ENCODE measurements at places on chromosomes 7 and 10.

GRCh38 chr7:29146057-29146706, at the start of gene CPVL:
Gene CPVL, minus strand, starts transcription at chr7:29146537. Its CDS starts 25,476 bp downstream, at chr7:29121061.
- no peak for DNase-seq

- no peak for DNase-seq
These were observed 36.6 kb downstream of the MAPK8 start for GRCh38 chr10:48343106-48343505.

DNA sequence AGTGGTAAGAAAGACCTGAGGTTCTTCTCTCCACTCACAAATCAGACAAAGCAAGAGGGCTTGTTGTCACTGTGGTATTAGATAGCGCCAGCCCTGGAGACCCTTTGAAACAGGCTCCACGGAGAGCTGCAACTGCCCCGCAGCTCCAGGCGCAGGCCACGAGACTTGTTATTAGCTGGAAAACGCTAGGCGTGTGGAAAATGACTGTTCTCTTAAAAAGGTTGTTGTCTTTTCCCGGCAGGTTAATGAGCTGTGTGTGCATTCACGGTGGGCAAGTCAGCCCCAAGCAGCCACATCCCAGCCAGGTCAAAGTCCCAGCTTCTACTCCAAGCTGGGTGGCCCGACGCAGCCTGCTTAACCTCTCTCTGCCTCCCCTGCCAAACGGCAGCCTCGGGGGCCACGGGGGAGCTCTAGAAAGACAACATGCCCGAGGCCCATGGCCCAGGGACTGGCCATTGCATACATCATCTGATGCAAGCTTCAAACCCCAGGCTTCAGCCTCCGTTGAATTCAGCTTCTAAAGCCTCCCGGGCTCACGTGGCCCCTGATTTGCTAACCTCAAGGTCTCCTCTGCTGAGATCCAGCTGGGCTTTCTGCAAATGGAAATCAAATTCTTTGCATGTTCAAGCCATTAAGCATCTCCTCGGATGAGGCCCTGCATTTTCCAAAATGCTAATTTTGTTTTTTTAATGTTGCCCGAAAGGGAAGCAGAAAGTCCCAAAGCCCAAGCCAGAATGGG, 61.3 kb upstream of the DNAAF5 start:
- DNase-seq: no peak

DNA sequence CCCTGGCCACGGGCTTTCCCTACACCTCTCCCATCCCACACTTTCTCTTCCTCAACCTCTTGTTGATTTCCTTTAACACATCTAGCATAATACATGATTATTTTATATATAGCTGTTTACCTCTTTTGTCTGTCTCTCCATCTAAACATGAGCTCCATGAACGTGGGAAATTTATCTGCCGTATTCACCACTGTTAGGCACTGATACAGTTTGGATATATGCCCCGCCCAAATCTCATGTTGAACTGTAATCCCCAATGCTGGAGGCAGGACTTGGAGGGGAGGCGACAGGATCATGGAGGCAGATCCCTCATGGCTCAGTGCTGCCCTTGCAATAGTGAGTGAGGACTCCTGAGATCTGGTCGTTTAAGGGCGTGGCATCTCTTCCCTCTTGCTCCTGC, 5.7 kb downstream of the CYTH3 start:
- no peak for DNase-seq

DNA sequence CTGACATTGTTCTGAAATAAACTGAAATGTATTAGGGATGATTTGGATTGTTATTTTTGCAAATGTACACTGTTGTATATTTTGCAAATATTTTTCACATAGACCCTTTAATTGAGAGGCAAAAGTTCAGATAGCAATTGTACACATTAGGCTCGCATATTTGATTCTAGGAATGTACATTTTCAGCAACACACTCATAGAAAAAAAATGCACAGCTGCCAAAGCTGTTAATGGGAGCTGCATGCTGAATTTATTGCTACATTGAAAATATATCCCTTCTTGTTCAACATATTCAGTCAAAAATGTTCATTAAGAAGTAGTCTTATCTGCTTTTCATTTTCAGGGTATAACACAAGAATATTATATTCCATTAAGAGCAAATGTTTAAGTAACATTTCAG, 512.9 kb downstream of the ATRNL1 start:
- DNase-seq: no peak

All from GM04504 (cell line).